Activated CD4-positive, alpha-beta T cell treated with anti-CD3 and anti-CD28 coated beads, Interleukin-2, amount 50 U/mL, for 24 hours (primary cell): ENCODE measurements at places on chromosomes 3 and 15.

DNA sequence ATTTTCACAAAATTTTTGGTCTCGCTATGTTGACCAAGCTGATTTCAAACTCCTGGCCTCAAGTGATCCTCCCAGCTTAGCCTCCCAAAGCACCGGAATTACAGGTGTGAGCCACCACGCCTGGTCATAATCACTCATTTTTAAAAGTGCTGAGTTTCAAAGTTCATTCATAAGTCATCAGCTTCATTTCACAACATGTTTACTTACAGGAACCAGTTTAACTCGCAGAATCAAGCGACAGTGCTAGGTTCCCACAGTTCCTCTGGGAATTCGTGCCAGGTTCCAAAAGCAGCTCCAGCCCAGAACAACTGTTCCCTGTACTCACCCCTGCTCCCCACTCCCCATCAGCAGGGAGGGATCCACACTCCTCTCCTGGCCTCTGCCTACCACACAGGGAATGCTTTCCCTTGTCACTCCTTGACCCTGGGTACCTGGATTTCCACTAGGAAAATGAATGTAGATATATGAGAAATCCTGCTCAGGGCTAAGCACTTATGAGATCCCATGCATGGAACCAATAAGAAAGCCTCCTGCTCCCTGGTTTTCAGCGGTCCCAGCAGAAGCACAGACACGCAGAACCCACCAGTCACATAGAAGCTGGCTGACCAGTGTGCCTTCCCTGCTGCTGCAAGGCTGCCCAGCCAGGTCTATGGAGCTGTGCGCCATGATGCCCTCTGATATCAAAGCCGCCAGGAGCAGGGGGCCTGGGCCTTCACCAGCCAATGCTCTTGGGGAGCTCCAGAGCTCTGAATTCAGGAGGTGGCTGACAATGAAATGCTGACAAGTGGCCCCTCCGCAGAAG is 72.3 kb downstream of the ITGB5 start:
- no peak for DNase-seq

DNA sequence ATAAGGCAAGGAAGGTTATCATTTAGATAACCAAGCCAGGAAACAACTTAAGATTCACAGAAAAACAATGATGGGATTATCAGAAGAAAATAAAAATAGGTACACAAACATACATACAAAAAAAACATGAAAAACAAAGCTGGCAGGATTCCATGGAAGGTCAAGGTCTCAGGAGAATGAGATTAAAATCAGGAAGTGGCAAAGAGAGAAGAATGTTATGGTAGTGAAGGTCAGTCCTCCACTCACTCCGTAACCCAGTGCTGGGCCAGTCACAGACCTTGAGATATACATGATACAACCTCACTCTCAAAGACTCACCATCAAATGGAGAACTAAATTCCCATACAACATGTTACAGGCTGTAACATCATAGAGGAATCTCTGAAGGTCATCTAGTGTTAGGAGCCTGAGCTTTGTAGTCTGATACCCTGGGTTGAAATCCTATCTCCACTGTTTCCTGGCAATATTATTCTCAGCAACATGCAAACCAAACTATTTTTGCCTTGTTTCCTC is 93.9 kb downstream of the CTNNB1 start:
- no peak for DNase-seq

DNA sequence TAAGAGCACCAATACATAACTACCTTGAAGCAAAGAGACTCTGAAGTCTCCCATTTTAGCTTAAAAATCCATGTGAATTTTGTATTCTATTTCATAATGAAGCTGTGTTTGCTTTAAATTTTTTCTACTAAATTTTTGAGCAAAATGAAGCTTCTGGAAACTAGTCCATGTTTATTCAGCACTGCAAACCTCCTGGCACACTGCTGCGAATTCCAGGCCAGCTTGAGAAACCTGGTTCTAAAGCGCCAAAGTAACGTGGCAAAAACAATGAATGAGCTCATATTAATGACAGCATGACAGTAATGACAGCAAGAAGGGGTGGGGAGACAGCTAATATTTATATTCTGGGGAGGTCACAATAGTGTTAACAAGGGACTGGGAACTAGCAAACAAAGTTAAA is 25.7 kb downstream of the CEP152 start:
- no peak for DNase-seq

DNA sequence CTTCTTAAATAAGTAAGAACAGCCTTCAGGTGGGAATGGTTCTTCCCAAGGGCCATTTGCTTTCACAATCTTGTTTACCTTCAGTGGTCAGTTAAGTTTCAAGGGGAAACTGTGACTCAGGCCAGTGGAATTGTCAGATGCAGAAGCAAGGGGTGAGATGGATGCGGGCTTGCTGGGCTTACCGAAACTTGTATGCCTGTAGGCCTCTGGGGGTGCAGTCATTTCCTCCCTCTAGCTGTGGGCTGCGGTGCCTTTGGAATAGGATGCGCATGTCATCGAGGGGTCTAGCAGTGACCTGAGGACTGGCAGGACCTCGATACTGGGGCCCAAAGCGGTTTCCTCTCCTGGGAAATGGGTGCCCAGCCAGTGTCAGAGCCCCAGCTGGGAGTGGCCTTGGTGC is 121.6 kb downstream of the EEFSEC start:
- DNase-seq = no peak

- DNase-seq = no peak
These were observed 386.9 kb downstream of the PDCD6IP start for GRCh38 chr3:34185301-34185700.

- DNase-seq = no peak
These were observed 24.4 kb downstream of the SELENOT start for GRCh38 chr3:150627557-150627956.

GRCh38 chr3:155362808-155363689 is 69.6 kb upstream of the STRIT1 start:
- no peak for DNase-seq

GRCh38 chr15:79101866-79102581 is 11.4 kb upstream of the RASGRF1 start:
- no peak for DNase-seq

GRCh38 chr3:155890671-155891190 is 20.3 kb downstream of the GMPS start:
- DNase-seq = no peak

GRCh38 chr15:80887148-80887547 is 102.5 kb downstream of the MESD start:
- DNase-seq = no peak

GRCh38 chr3:46359733-46360493 is 6.0 kb downstream of the CCR2 start:
- no peak for DNase-seq

DNA sequence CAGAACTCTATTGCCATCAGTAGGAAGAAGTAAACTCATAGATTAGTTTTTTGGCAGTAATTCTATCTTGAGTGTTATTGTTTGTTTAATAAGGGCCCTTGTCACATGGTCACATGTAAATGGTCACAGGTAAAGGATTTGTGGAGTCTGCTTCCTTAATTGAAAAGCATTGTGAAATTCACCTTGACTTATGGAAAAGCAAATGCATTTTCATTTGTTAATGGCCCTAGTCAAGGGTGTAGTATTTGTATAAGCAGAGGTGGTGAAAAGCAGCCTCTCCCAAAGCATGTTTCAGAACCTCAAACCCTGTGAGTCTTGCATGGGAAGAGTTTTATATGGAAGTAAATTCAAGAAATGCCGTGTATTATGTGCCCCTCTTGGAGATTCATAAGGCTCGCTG is 197.5 kb upstream of the NR2E3 start:
- no peak for DNase-seq

- no peak for DNase-seq
These were observed 17.1 kb downstream of the APBA2 start for GRCh38 chr15:28902856-28903255.

GRCh38 chr15:90866161-90866715 is 2.1 kb upstream of the FURIN start:
- DNase-seq = no peak

GRCh38 chr15:57259568-57260040 is 116.7 kb upstream of the CGNL1 start:
- no peak for DNase-seq

- DNase-seq = no peak
These were observed 30.2 kb downstream of the RNU5B-1 start for GRCh38 chr15:65334586-65335231.

DNA sequence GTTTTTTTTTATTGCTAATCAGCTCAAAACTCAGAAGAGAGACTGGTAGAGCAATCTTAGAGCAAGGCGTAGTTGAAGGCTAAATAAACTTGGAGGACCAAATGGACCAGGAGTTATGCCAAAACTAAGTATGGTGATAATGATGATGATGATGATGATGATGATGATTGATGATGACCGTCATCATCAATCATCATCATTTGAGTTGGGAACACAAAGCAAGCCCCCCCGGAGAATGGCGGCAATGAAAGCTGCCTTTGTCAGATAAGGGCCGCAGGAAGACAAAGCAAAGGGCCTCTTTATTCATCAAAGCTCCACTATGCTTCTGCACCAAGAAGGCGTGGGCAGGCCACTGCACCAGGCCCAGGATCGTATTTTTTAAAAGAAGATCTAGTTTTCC is 82.1 kb upstream of the RAD18 start:
- DNase-seq = no peak

GRCh38 chr15:57183614-57184344 is 192.5 kb upstream of the CGNL1 start:
- DNase-seq = no peak

GRCh38 chr3:72100080-72100511 is 315.1 kb upstream of the PROK2 start:
- DNase-seq = no peak

DNA sequence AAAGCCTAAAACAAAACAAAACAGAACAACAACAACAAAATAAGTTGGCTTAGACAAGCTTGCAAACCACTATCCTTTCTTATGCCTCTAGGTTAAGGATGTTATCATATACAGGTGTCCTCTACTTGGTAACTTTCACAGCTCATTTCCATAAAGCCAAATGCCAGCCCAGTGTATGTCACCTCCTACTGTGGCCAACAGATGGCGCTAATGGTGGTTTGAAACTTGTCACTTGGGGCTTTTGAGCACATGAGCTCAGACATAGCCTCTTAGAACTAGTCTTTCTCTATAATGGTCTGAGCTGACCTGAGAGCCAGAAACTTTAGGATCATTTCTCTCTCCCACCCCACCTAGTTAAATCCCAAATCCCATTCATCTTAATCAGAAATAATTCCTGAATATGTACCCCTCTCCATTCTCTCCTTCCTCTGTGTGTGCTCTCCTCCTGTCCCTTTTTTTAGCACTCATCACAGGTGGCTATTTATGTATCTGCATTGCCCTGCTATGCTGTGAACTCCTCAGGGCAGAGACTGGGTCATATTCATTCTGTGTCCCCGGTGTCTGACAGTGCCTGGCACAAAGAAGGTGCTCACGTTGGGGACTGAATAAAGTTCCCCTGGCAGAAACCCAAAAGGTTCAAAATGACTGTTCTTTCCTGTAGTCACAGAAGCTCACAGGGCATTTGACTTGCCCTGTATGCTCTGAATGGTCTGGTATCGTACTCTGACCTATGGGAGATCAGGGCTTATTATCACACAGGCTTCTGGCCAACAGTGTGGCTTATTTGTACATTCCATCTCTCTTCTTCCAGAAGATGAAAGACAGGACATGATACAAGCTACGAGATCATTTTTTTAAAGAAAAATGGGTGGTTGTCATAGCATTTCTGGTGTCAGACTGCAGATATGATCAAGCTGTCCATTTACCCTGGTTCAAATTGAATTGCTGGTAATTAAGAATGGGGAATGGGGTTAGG is 319.3 kb upstream of the AZI2 start:
- DNase-seq = peak; percentile 31

DNA sequence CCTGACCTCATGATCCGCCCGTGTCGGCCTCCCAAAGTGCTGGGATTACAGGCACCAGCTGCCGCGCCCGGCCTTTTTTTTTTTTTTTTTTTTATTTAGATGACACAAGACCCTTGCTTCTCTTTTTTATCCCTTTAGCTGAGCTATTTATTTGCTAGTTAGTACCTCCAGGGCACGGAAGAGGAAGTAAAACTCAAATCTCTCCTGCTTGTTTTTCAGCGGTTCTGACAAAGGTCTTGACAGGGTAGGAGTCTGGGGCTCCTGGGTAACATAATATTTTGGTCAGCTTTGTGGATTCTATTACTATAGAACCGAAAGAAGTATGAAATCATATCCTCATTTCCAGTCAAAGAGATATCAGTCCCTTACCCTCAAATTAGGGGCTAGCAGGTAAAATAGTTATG is 44.0 kb upstream of the ETV5 start:
- DNase-seq = no peak

DNA sequence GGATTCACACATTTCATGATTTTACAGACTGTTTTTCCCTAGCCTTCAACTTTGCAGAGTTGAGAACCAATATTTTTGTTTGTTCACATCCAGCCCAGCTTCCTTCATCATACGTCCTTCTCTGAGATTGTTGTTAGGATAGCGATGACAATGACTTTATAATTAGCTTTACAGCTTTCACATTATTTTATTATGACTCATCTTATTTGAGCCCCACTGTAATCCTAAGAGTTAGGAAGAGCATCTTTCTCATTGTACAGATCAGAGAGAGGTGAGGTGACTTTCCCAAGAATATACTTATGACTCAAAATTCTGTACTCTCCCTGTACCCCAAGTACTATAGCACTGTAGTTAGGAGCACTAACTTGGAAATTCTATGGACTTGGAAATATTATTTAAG is 156.1 kb downstream of the ALDH1A2 start:
- DNase-seq = no peak

GRCh38 chr15:87874896-87875711 is 381.4 kb downstream of the NTRK3 start:
- DNase-seq = no peak

DNA sequence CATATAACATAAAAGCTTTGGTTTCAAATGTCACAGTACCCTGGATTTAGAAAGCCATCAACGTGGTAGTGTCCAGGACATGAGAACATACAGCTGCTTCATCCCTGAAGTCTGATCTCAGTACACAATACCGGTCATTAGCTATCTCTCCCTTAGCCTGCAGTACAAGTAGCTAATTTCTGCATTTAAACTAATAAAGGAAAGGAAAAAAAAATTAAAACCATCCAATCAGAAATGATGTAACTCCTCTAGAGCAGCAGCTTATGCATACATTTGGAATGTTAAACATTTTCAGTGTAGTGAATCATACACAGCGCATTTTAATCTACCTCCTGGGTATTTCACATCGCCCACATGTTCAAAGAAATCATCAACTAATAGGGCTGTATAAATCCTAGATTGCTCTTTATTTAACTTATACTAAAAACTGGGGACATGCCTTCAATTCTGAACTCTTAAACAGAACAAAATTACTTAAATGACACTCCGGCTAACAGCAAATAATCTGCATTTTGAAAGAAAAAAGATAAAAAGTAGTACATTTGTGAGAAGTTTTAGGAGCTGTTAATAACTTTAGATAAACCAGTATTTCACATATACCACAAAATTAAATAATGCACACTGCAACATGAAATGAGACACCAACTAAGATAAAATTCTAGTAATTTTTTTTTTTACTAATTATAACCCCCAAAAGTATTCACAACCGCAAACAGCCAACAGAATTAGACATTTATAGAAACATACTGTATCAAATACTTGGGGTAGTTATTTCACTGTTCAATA is 3.7 kb downstream of the IGF2BP2 start:
- no peak for DNase-seq
